ENCODE measurements at places on chromosomes 1 and 21. TPM values are rescaled to one million over a fixed set of nuclear protein-coding genes. Genes with fewer than 3 reads are reported as not detected.
A peak's percentile ranks its signal among the peaks of the same experiment; 100 is the strongest.

DNA sequence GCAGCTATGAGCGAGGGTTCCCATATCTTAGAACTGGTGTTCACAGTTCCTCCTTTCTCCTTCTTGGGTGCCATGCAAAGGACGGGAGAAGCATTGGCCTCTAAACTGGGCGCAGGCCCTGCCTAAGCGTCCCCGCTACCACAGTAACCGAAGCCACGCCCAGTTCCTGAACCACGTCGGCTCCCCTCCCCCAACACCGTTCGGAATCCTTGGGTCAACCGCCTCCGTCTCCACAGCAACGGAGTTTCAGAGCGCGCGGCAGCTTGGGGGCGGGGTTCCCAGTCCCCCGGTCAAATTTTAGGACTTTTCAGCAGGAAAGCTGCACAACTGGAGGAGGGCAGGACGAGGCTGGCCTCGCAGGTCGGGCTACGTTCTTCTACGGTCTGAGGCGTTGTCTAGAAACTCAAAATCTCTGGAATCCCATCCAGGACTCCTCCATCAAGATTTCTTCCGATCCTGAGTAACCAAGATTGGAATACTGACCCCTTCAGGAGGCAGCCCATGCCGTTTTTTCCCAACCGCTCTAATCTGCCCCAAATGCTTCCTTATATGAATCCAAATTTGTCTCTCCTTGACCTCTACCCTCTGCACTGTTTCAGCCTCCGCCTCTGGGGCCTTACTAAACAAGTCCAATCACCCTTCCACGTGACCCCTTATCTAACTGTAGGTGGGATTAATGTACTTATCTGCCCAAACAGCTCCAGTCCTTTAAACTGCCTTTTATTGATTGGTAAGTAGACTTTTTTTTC is at the start of gene SPAG17:
SPAG17 (minus strand) TSS at position 145 of the 749 bp plus-strand sequence; CDS start at position 74, 71 bp downstream.
- peak; percentile 14 for DNase-seq

DNA sequence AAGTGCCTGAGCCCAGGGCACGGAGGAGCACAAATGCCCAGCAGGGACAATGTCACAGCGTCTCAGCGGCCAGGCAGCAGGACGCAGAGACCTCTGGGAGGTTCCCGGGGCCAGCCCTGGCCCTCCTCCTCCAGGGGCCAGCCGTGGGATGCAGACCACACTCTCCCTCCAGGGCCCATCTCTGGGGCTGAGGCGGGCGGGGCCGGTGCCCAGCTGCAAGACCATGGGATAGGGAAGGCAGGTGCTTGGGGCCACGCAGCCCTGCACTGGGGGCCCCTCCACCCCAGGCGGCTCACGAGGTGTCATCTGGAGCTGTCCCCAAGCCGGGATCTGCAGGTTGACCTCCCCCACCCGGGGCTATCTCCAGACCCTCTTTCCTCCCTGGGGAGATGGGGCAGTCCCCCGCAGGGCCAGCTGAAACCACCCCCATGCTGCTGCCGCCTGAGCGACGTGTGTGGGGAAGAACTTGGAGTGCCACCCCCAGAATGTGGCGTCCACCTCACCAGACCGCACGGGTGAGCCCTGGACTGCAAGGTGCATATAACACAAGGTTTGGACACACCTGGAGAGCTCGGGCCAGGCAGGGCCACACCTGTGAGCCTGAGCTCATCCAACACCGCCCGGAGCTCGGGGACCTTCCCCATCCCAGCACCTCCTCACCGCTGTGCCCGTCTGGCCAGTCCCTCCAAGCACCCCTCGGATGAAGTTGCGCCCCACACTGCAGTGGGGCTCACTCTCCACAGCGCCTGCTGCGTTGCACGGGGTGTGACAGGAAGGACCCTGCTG is 4.1 kb upstream of the TTLL10 start:
- no peak for DNase-seq

GRCh38 chr1:41560931-41561330 is 76.4 kb upstream of the EDN2 start:
- no peak for DNase-seq

GRCh38 chr1:72936151-72936740 is 653.9 kb upstream of the NEGR1 start:
- DNase-seq: no peak

- no peak for DNase-seq
These were observed 28.2 kb upstream of the IKBKE start for GRCh38 chr1:206442101-206442500.

DNA sequence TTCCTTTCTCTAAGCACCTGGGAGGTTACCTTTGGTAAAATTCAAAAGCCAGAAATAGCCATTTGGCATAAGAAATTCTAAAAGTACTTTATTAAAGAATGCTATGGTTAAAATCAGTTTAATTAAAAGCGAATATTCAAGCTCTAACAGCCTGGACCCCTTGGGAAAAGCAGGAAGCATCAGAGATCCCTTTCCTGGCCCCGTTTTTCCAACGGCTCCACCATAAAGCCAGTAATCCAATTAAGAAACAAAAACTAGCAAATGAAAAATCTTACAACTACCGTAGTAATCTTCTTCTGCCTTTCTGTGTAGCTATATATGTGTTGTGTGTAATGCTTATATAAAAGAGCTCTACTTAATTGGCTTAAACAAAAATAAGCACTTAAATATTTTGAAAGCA is 33.5 kb upstream of the NEK2 start:
- DNase-seq: no peak

The CAP1 gene
- total RNA-seq: 128 TPM

The SYTL1 gene
- 94.7 TPM for total RNA-seq
